ENCODE measurements at places on chromosomes 2 and 18.

DNA sequence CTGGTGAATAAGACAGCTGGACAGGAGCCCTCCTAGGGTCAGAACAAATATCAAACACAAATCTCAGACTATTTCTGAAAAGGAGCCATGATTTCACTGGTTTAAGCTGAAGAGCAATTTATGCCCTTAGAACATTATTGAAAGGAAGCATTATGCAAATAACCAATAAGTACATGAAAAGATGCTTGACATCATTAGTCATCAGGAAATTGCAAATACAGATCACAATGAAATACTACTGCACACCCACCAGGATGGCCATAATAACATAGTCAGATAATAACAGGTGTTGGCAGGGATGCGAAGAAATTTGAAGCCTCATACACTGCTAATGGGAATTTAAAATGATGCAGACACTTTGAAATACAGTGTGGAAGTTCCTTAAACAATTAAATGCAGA is 176.4 kb upstream of the RAB6C start:
- peak; percentile 7 for DNase-seq

DNA sequence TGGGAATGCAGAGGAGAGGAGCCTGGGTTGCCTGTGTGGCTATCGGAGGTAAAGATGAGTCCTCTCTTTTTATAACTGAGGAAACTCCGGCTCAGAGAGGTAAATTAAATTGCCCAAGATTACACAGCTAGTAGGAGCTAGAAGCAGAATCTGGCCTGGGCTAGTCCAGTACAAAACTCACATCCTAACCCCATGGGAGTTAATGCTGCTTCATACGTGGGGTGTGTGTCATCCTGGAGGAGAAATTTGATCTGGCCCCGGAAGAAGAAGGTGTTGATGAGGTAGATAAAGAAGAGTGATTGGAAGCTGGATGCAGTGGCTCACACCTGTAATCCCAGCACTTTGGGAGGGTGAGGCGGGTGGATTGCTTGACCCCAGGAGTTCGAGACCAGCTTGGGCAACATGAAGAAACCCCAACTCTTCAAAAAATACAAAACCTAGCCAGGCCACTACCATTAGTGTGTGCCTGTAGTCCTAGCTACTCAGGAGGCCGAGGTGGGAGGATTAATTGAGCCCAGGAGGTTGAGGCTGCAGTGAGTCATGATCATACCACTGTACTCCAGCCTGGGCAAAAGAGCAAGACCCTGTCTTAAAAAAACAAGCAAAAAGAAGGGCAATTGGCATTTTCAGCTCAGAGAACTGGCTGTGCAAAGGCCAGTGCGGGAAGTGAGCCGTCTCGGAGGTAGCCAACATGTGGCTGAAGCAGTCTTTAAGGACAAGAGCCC is 33.7 kb downstream of the CTIF start:
- no peak for DNase-seq

DNA sequence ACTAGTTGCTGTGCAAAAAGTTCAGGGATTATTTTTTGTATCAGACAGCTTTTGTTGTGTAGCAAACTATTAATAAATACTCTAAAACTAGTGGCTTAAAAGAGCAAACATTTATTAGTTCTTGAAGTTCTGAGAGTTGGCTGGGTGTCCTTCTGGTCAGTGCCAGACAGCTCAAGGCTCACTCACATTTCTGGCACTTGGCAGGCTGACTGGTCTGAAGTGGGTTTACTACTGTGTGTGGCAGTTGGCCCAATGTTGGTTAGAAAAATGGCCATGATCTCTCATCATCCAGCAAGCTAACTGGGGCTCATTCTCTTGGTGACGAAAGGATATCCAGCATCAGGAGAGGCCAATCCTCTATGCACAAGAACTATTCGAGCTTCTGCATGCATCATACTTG is 71.4 kb upstream of the ZNF385B start:
- DNase-seq: no peak

DNA sequence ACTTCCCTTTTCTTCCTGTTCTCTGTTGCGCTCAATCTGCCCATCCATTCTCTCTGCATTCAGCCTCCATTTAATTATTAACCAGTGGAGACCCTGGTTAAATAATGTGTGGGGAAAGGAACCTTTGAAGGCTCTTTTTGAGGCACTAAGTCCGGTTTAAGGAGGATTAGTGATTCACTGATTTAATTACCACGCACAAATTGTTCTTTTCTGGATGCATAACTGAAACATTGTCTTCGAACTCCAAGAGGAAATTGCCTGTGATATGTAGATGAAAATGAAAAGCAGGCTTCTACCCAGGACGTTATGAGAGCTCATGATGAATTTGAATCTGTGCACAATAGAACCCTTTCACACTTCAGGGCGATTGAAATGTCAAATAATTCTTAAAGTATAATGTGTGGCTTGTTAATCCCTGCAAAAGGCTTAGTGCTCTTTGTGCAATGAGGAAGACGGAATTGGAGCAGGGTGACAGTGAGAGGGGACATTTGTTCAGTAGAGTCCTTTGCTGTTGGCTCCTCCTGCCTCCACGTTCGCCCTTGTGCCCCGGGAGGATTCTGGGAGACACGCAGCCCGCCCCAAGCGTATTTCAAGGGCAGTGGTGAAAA is 51.1 kb upstream of the ZNF236 start:
- DNase-seq: no peak

DNA sequence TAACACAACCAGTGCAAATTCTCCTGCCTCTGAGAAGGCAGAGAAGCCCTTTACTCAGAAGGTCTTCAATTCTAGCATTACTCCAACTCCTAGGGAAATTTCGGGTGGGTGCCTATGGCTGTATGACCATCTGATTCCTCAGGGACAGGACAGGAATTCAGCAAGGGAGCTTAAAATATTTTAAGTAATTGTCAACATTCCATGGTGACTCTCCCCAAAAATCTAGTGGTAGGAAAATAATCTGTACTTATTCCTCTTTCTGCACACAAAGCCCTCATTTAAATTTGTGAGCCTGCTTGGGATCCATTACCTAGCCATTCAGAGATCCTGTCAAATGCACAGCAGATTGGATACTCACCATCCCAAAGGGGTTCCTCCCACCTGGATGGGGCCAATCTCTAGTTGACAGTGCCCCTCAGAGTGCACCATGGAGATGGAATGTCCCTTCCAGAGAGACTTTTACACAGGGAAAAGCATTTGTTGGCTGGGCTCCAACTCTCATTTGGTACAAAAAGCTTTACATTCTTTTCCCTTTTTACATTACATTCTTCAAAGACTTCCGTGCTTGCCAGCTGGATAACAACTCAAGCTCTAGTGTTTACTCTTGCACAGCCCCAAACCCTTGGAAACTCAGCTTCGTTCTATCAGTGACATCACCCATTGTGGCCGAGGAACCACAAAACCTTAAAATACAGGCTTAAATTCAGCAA is 3.1 kb upstream of the TMEM150A start:
- DNase-seq: no peak

- no peak for DNase-seq
Observed at GRCh38 chr2:195410074-195410671, 246.9 kb upstream of the SLC39A10 start.

- DNase-seq: no peak
Observed at GRCh38 chr18:24000613-24001490, 13.7 kb upstream of the TTC39C start.

- DNase-seq: no peak
Observed at GRCh38 chr2:165456027-165456426, 13.5 kb upstream of the CSRNP3 start.

GRCh38 chr18:76483780-76484179 is 11.3 kb downstream of the ZNF516 start:
- DNase-seq: no peak

GRCh38 chr18:24262087-24262486 is 123.2 kb downstream of the CABYR start:
- DNase-seq: no peak

- DNase-seq: no peak
Observed at GRCh38 chr18:34492652-34493051, 217.4 kb upstream of the DTNA start.

GRCh38 chr2:62089658-62090057 is 106.3 kb upstream of the B3GNT2 start:
- no peak for DNase-seq

- no peak for DNase-seq
Observed at GRCh38 chr2:7061921-7062320, 144.7 kb downstream of the RNF144A start.

- DNase-seq: peak; percentile 77
Observed at GRCh38 chr2:181517685-181518301, 60.6 kb downstream of the ITGA4 start.

DNA sequence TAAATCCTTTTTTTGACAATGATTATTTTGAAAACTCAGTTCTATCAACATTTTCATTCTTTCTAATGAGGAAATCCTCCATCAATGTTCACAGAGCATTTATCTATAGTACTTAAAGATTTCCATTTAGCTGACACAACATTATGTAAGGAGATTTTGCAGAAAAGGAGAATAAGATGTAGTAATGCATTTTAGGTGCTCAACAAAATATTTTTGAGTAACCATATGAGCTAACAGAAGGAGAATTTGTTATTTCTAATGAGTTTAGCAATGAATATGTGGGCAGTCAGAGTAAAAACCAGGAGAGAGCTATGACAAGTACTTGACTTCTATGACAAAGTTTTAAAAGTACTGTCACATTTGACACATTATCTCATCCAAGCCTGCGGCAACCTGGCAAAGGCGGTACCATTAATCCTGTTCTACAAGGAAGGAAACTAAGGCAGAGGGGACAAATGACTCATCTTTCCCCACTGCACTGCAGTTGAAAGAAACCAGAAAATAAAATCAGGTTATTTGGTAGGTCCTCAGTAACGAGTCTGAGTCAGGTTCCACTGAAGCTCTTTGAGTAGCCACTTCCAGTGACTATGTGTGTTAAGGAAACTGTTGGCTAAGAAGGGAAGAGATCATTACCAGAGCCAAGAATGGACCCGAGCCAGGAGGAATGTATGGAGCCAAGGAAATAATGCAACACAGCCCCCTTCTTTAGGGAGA is 134.1 kb upstream of the ITGB6 start:
- no peak for DNase-seq

DNA sequence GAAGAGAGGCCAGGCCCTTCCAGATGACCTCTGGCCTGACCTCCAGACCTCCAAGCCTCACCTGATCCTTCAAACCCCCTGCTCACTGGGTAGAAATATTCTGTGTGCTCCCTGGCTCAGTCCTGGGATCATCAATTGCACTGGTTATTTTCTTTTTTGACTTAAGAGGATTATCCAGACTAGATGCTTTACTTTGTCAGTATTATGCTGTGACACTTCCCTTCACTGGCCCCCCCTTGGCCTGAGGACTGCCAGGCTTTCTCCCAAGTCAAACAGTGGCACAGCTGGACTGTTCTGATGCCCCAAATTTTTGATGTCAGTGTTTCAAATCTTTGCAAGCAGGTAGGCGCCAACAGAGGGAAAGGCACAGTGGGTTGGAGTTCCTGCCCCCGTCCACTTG is 156.3 kb upstream of the SKOR2 start:
- DNase-seq: no peak

DNA sequence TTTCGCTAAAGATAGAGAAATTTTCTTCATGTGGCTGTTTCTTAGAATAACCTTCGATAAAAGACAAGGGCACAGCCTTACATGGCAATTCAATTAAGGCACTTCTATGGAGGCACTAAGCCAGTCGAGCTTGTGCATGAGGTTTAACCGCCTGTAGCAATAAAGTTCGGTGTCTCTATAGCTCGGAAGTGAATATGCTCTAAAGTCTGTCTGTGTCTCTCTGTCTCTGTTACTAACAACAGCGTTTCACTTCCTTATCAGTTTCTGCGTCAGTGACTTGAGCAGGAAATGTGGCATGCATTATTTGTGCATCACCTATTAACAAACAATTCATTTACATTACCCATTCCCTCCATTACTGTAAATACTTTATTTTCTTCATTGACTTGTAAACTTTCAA is 365.1 kb upstream of the NETO1 start:
- DNase-seq: no peak

DNA sequence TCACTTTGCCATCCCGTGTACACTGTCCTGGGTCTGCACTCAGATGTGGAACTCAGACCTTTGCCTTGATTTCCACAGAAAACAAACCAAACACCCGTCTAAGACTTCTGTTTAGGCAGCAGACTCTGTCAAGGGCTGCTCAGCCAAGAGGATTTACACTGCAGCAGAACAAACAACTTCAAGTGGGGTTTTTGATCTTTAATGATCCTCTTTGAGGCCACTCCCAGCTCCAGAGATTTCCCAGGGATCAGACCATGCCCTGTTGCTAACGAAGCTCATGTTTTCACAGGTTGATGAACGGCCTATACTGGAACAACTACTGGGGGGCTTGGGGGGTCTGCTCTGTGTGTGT is 52.5 kb upstream of the LGALSL start:
- DNase-seq: no peak

DNA sequence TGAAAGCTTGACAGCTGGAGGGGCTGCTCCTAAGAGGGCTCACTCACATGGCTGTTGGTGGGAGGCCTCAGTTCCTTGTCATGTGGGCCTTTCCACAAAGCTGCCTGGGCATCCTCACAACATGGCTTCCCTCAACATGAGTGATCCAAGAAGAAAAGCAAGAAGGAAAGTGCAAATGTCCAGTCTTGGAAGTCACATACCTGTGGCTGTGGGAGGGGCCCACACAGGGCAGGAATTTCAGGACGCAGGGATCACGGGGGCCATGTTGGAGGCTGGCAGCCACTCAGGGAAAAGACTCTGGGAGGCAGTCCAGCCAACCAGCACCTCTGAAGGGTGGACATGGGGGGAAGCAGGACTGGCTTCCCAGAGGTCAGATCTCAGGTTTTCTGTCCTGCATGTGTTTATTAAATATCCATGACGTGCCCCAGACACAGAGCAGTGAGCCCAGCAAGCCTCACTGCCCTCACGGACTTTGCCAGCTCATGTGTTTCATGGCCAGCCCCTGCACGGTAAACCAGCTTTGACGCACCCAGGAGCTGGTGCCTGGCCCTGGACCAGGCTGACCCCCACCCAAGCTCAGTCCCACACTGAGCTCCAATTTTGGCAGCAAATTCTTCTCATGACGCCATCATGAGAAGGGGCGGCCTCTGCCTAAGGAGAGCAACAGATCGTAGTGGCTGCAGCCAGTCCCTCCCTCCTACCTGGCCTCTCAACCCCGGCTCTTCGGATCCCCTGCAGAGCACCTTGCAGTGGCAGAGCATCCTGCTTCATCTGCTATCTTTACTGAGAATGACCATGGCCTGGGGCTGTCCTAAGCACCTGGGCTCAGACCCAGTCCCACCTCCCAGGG is 34.7 kb upstream of the GPR17 start:
- DNase-seq: no peak

DNA sequence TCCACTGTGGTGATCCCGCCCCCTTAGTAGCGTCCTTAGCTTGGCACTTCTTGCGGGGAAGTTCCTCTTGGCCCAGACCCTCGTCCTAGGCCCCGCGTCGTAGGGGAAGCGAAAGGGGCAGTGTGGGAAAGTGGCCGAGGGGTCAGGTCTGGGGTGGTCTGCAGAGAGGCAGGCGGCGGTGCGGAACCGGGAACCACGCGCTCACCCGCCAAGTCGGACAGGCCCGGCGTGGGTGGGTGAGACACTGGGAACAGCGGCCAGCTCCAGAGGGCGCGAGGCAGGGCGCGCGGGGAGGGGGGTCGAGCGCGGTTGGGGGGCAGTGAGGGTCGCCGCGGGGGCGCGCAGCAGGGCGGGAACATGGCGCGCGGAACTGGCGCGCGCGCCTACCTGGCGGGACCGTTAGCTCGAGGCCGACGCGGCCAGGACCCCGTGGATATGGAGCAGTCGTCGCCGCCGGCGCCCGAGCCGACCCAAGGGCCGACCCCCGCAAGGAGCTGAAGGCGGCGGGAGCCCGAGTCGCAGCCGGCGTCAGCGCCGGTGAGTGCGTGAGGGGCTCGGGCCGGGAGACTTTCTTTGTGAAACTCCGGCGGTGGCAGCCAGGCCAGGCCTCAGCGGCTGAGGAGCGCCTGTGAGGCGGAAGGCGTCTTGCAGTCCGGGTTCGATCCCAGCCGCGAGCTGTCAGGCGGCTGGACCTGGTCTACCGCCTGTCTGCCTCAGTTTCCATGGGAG is 2896.7 kb upstream of the TEKT4 start:
- no peak for DNase-seq
